Urothelium cell line (cell line): ENCODE measurements at places on chromosomes 12 and 14.

DNA sequence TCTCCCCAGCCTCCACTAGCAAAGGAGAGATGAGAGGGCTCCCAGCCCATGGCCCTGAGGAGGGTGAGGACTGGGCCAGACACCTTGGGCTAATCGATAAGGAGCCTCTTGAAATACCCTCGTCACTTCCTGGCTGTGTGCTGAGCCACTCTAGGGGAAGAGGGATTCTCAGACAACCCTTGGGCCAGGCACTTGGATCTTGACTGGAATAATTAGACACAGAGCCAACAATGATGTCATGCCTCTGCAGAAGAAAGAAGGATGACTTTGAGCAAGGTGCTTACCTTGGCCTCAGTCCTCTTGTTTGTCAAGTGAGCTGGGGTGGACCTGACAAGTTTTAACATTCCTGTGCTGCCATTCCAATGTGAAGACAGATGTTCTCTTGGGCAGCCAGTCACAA is 83.1 kb downstream of the LRRC74A start:
- DNase-seq, result no peak

GRCh38 chr14:38135106-38135867 is 72.4 kb upstream of the SSTR1 start:
- no peak for DNase-seq

DNA sequence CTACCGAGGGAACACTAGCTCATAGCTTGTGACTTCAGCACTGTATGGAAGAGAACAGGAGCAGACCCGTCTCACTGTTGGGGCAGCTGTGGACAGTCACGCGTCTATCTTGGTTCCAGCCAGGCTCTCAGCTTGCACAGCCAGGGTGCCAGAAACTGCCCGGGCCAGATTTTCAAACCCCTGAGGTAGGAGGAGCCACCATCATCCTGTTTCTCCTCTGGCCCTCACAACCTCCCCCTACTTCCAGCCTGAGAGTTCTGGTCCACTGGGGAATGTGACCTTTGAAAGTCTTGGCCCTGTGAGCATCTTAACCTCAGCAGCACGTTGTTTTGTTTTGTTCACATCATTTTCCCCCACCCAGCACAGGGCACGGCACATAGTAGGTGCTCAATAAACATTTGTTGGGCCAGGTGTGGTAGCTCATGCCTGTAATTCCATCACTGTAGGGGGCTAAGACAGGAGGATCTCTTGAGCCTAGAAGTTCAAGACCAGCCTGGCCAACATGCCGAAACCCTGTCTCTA is 50.4 kb downstream of the PSMA6 start:
- no peak for DNase-seq

GRCh38 chr12:2032506-2032905 is 20.3 kb upstream of the CACNA1C start:
- no peak for DNase-seq

DNA sequence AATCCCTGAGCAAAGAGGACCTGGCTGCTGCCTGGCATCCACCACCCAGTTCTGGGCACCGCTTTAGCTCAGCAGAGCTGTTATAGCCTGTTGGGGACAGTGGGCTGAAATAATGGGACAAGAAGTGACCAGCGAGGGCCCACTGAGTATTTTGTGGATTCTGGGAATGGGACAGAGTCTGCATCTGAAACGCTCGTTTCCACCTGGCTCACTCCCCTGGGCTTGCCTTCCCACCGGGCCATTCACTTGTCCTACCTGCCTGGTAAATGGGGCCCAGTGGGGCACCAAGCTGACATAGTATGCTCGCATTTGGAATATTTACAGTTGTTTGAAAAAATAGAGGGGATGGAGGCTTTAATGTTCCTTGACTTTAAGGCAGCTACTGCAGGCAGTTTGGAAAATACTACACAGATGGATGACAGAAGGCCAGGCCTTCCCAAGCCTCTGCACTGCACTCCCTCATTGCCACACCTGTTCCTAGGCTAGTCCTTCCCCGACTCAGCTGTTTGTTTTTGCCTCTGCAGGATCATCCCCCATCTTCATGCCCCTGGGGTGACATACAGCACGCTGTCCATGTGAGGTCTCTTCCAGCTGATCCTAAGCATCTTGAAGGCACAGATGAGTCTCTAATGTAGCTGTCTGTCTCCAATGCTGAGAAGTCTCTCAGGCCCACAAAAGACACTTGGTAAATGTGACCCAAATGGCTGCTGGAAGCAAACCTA is 61.3 kb upstream of the DICER1 start:
- no peak for DNase-seq

DNA sequence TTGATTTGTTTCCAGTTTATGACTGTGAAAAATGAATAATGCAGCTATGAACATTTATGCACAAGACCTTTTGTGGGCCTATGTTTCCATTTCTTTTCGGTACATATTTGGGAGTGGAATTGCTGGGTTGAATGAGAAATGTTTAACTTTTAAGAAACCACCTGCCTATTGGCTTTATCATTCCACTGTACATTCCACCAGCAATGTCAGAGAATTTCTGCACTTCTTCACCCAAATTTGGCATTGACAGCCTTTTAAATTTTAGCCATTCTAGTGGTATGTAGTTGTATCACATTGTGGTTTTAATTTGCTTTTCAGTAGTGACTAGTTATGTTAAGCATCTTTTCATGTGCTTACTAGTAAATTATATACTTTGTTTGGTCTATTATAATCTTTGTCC is 317.0 kb upstream of the TMTC1 start:
- no peak for DNase-seq

DNA sequence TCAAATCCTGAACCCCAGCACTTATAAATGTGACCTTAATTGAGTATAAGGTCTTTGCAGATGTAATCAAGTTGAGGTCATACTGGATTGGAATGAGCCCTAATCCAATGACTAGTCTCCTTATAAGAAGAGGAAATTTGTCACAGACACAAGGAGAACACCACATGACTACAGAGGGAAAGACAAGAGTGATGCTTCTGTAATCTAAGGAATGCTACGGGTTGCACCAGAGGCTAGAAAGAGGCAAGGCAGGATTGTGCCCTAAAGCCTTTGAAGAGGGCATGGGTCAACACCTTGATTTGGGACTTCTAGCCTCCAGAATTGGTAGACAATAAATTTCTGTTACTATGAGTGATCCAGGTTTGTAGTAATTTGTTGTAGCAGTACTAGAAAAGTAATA is 135.0 kb downstream of the FOXG1 start:
- no peak for DNase-seq

GRCh38 chr14:64960762-64961276 is 11.3 kb downstream of the RAB15 start:
- no peak for DNase-seq

DNA sequence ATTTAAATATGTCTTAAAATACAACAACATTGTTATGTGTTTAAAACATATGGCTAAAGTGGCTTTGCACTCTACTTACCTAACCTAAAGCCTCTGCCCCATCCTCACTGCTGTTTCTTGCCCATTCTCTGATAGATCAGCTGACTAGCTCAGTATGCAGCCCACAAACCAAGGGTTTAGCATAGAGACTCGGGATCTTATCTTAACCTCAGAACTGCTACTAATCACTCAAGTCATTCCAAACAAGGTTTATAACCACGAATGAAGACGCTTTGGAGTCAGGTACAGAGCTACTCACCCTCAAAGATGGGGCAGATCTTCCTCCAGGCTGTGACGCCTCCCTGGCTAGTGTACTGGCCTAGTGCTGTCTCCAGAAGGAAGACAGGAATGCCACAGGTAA is 19.3 kb downstream of the SLC6A13 start:
- DNase-seq, result no peak

DNA sequence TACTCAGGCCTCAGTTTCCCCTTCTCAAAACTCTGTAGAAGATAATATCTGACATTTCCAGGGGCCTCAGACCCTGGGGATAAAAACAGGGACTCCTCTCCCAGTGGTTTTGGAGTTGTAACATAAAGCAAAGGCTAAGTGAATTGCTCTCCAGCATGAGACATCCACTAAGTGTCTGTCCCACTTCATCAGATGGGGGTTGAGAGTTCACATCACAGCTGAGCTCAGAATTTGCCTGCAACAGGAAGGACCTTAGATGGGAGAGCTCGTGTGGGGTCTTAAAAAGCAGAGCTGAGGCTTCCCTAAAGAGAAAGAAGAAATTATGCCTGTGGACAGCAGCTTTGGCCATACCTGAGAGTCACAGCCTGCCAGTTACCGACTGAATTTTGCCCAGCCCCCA is 61.1 kb downstream of the TBX5 start:
- no peak for DNase-seq

GRCh38 chr14:22915886-22916521 is 2.9 kb downstream of the RBM23 start:
- no peak for DNase-seq

GRCh38 chr12:117045160-117046010 is 53.8 kb downstream of the TESC start:
- DNase-seq, result no peak
